Right atrium auricular region (tissue), 2 donors: ENCODE measurements at places on chromosomes 1 and 21.

- DNase-seq = no peak
Observed at GRCh38 chr21:42615924-42616323, 37.5 kb upstream of the PDE9A start.

GRCh38 chr1:236220473-236220872 lies 61.3 kb downstream of the ERO1B start:
- DNase-seq = no peak

- no peak for DNase-seq
Observed at GRCh38 chr1:226457307-226457712, 49.4 kb upstream of the PARP1 start.

DNA sequence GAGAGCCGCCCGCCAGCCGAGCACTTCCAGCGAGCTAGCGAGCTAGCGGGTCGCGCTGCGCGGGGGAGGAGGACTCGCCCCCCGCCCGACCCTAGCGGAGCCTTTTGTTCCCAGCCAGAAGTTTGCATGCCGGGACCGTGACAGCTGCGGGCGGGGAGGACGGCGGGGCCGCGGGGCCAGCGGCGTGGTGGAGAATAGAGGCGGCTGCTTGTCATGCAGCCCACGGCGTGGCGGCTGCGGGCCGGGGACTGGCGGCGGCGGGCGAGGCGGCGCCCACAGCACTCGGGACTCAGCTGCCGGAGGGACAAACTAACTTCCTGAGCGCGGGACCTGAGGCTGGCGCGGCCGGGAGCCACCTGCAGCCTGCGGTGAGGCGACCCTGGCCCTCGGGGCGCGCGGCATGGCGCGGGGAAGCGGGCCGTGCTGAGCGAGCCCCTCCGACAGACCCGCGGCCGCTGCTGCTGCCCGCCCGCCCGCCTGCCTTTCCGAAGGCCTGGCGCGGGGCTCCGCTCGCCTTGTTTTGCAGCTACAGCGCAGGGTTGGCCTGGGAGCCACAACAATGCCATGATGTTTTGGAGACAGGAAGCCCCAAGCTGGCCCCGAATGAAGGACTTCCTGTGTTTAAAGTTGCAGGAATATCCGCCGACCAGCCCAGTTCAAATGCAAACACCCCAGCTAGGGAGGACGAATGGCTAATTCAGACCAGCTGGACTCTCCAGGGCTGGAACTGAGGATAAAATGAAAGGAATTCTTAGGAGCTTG lies 82.2 kb upstream of the BMP8A start:
- DNase-seq = peak; percentile 78

GRCh38 chr1:55636696-55637095 lies 421.5 kb upstream of the USP24 start:
- DNase-seq = no peak

- DNase-seq = no peak
Observed at GRCh38 chr1:108560189-108560873, 431 bp downstream of the EEIG2 start.

- no peak for DNase-seq
Observed at GRCh38 chr1:26218906-26219494, 15.0 kb upstream of the CEP85 start.

DNA sequence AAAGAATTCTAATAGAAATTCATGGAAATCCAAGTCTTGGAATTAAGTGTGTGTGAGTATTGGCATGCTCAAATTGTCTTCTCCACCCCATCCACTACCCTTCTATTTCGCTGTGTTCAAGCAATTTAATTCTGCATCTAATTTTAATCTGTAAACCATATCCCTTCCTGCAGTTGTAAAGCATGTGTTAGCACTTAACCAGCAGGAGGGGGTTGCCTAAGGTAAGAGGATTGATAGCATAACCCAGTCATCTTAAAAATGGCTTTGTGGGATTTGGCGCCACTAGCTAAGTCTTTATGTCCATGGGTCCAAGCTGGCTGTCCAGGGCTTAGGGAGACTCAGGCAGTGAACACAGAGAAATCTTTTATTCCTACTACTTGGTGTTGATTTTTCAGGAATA lies 210.3 kb downstream of the PTPRC start:
- DNase-seq = no peak

GRCh38 chr1:153771841-153772593 lies 3.2 kb upstream of the SLC27A3 start:
- DNase-seq = no peak

DNA sequence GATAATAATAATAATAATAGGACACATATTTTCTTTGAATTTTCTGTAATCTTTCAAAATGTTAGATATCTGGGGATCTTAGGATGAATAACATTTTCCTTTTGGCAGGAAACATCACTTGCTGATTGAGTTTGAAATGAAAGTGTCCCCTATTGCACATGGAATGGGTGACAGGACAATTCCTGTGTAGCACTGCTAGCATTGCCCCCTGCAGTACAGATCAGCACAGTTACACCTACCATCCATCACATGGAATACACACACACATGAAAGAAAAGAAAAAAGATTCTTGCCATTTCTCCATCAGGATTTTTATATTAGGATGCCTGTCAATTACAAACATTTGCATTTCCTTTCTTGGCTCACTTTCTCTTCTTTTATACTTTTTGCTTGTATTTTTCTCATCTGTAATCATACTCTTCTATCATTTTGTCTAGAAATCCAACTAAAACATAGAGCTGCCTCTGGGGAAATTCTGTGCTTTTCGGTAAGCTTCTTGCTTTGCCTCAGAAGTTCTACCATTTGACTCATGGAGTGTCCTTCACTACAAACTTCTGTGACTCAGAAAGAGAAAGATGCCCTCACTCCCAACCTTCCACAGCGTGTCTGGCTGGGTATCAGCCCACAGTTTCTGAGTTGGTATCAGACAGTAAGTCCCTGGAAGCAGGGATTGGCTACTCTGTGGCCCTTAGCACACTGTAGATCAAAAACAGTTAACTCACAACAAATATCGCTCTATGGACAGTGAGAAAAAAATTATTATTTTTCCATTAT lies 641.2 kb downstream of the PTPRC start:
- no peak for DNase-seq

- no peak for DNase-seq
Observed at GRCh38 chr1:161047436-161048420, 2.0 kb upstream of the USF1 start.

GRCh38 chr1:209030454-209031167 lies 552.9 kb upstream of the CAMK1G start:
- DNase-seq = no peak

- no peak for DNase-seq
Observed at GRCh38 chr1:168792142-168792541, 63.1 kb upstream of the DPT start.

GRCh38 chr21:46253610-46254124 lies 25.1 kb upstream of the LSS start:
- DNase-seq = no peak

GRCh38 chr1:23522244-23522982 lies 8.6 kb downstream of the E2F2 start:
- no peak for DNase-seq

GRCh38 chr1:220983877-220984635 lies 104.8 kb downstream of the HLX start:
- DNase-seq = no peak

- no peak for DNase-seq
Observed at GRCh38 chr1:93701629-93702028, 20.0 kb upstream of the BCAR3 start.

- DNase-seq = no peak
Observed at GRCh38 chr21:28487455-28488070, 505.1 kb downstream of the LTN1 start.

DNA sequence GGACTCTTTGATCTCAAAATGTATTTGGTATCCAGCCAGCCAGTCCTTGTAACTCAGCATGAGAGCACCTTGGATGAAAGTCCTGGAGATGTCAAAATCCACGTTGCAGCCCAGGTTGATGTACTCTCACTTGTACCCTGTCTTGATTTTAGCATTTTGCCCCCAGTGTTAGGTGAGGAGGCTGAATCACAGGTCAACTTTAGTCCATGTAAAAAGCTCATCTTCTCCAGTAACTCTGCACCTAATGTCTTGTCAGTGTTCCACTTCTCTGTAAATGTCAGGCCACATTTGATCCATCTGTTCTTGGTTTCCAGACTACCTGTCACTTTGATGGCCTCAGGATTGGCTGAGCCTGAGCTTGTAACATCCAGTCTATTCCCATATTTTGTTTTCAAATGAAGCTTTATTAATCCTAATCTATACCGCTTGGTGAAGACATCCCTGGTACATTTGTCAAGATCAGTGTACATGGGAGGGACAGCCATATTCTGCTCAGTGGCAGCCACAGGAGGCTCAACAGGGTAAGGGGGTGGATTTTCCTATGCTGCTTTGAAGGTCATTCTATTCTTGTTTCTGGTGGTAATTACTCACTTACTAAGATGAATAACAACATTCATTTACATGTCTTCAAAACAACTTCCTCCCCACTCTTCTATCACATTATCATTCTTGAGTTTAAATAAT lies 24.1 kb upstream of the FCRL3 start:
- DNase-seq = no peak
